ENCODE measurements at places on chromosomes 13 and 19.

GRCh38 chr13:81493144-81493543, 1152.2 kb upstream of the SPRY2 start:
- no peak for DNase-seq

DNA sequence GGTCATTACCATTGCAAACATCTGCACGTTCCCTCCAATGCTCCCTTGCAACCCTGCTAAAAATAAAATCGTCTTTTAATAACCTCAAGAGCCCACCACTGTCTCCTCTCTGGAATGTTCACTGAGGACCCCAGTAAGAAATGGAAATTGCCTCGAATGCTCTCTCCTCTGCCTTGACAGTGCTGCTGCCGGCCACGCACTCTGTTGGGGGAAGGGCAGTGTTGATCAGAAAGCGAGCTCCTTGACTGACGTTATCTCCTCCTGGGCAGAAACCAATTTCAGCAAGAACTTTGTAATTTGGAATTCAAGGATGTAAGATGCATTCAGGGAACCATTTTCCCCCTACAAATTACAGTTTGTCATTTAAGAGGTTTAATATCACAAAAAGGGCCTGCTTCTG, 718.5 kb downstream of the UQCRFS1 start:
- DNase-seq, result no peak

DNA sequence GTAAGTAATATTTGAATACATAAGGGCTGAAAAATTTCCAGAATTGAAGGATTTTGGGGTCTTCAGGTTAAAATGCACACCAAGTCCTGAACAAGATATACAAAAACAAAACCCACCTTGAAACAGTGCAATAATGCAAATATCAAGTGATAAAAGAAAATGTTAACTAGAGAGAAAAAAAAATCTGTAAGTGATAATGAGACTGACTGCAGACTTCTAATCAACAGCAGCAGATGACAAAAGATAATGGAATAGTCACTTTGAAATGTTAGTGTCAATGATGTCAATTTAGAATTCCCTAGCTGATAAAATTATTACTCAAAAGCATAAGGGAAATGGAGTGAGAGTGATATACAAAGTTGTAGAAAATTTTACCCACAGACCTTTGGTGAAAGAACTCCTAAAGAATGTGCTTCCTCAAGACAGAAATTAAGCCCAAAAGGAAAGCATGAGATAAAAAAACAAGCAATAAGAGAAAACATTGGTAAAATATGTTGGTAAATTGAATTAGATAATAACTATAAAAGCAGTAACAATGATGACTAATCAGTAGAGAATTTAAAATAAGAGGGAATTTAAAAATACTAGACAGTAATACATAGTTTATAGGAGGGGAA, 12.4 kb upstream of the DGKH start:
- DNase-seq, result no peak

DNA sequence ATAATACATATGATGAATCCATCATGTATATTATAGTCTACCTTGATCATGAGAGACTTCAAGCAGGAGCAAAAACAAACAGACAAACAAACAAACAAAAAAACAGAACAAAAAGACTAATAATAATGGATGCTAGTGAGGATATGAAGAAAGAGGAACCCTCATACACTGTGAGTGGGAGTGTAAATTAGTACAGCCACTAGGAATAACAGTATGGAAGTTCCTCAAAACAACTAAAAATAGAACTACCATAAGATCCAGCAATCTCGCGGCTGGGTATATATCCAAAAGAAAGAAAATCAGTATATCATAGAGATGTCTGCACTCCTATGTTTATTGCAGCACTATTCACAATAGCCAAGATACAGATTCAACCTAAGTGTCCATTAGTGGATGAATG, 7.0 kb upstream of the DLEU7 start:
- DNase-seq, result no peak

- no peak for DNase-seq
Observed at GRCh38 chr13:114269281-114269770, 12.1 kb upstream of the UPF3A start.

GRCh38 chr13:73075546-73075945, 16.7 kb downstream of the KLF5 start:
- DNase-seq, result no peak

- no peak for DNase-seq
Observed at GRCh38 chr13:42766016-42766415, 15.4 kb upstream of the FAM216B start.

DNA sequence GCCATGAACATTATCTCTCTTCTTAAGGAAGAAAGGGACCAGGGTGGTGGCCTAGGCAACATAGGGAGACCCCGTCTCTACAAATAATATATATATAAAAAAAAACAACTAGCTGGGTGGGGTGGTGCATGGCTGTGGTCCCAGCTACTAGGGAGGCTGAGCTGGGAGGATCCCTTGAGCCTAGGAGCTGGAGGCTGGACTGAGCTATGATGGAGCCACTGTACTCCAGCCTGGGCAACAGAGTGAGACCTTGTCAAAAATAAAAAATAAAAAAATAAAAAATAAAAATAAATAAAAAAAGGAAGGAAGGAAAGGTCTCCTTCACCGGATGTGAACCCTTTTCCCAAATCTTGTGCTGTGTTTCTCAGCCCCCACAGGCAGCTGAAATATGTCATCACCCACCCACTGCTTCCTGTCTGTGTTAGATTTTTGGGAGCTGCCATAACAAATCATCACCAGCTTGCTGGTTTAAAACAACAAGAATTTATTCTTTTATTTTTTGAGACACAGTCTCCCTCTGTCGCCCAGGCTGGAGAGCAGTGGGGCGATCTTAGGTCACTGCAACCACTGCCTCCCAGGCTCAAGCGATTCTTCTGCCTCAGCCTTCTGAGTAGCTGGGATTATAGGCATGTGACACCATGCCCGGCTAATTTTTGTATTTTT, 9.5 kb upstream of the TSPAN16 start:
- no peak for DNase-seq

DNA sequence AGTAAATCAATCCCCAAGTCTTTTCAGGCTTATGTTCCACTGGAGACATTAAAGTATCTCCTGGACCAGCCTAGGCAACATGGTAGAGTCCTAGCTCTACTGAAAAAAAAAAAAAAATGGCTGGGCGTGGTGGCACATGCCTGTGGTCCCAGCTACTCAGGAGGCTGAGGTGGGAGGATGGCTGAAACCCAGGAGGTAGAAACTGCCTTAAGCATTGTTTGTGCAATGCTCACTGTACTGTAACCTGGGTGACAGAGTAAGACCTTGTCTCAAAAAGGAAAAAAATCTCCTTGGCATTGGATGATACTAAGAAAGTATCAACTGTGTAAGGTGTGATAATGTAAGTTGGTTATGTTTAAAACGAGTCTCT, 8.8 kb downstream of the KLK8 start:
- peak; percentile 86 for DNase-seq

- DNase-seq, result no peak
Observed at GRCh38 chr13:73721571-73721970, 412.6 kb downstream of the KLF12 start.

DNA sequence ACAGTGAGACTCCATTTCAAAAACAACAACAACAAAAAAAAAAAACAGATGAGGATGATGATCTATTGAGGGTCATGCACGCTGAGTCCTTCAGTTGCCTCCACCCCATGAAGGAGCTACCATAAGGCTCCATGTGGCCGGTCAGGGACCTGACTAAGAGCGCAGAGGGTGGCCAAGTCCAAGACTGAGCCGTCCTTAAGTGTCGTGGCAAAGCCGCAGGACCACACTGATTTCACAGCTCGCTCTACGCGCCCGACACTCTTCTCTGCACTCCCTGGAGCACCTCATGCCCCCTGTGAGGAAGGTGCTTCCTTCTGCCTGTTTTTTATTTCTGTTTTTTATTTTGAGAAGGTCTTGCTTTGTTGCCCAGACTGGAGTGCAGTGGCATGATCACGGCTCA, 12.3 kb downstream of the TTYH1 start:
- DNase-seq, result no peak

- no peak for DNase-seq
Observed at GRCh38 chr19:28497137-28497536, 715.8 kb downstream of the UQCRFS1 start.

GRCh38 chr13:50783717-50784290, 59.7 kb downstream of the DLEU7 start:
- no peak for DNase-seq

DNA sequence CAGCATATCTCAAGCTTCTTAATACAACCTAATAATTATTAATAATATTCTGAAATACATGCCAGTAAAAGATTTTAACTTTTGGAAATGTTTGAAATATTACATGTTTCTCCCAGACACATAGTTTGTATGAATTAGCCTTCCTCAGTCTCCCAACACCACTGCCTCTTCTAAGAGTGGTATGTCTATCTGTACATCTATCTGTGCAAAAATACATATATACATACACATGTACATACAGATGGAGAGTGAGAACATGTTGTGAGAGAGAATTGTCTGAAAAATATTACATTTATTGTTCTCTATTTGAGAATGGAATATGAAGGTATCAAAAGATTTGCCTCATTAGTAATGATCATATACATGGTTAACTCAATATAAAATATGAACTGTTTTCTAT, 1567.2 kb upstream of the PRR20A start:
- no peak for DNase-seq

GRCh38 chr13:100365680-100366079, 222.9 kb downstream of the GGACT start:
- DNase-seq, result no peak

DNA sequence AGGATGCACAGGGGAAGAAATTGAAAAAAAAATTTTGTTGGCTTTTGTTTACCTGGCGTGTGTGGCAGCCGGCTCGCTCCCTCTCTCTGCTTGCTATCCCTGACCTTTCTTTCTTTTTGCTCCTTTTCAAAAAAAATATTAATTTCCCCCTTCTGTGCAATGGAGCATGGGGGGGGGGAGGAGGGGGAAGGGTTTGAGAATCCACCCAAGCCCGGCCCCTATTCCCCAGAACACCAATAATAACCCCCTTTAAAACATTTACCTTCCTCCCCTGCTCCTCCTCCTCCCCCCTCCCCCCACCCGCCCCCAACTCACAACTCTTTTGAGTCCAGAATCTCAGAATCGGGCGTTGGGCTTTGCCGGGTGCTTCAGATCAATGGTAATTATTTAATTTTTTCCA, 28.4 kb downstream of the NFIX start:
- no peak for DNase-seq

- no peak for DNase-seq
Observed at GRCh38 chr13:40680659-40681323, 14.3 kb upstream of the FOXO1 start.

- DNase-seq, result no peak
Observed at GRCh38 chr13:39864221-39864620, 208.8 kb downstream of the COG6 start.

DNA sequence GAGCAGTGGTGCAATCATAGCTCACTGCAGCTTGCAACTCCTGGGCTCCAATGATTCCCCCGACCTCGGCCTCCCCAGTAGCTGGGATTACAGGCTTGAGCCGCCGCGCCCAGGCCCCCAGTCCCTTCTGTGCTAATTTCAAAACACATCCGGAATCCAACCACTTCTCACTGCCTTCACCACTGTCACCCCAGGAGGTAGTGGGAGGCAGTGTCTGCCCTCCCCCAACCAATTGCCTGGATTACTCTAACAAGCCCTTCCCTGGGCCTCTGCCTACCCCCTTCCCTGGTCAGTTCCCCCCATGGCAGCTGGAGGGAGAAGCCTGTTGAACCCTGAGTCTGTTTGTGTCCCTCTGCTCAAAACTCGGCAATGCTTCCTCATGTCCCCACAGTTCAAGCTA, 2.3 kb downstream of the PRAM1 start:
- no peak for DNase-seq

GRCh38 chr13:26785838-26786630, 25.4 kb upstream of the GPR12 start:
- no peak for DNase-seq

DNA sequence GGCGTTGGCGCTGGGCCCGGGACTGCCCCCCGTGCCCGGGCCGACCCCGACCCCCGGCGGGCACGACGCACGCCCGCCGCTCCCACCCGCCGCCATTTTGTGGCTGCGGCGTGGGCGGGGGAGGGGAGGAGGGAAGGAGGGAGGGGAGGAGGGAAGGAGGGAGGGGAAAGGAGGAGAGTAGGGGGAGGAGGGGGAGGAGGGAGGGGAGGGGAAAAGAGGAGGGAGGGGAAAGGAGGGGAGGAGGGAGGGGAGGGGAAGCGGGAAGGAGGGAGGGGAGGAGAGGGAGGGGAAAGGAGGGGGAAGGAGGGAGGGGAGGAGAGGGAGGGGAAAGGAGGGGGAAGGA, at the start of gene BTBD2:
Gene BTBD2, minus strand, starts transcription at position 107 of the 343 bp plus-strand sequence. Its CDS starts 11 bp downstream, at position 96.
- no peak for DNase-seq

DNA sequence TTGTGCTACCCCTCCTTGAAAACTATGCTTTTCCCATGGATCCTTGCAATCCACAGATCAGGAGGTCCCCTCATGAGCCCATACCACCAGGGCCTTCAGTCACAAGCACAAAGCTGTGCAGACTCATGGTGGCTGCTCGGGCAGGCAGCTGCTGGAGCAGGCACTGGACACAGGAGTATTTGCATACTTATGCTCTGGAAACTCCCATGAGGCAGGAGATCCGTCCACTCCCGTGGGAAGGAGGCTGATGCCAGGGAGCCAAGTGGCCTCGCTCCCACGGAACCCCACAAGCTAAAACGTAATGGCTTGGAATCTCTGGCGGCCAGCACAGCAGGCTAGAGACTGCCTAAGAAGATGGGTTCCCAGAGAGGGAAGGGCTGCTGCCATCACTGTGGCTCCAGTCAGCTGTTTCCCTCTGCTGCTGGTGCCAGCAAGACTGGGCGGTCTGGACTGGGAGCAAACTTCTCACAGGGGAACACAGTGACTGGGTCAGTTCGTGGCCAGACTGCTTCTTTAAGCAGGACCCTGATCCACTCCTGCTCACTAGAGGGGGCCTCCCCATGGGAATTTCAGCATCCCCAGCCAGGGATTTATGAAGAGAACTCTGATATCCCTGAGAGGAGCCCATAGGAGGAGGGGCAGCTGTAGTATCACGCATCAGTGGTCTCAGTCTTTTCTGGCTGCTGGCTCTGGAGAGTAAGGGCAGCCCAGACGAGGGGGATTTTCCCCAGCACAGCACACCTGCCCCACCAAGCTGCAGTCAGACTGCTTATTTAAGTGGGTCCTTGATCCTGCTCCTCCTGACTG, 370.3 kb upstream of the ATXN8OS start:
- no peak for DNase-seq

DNA sequence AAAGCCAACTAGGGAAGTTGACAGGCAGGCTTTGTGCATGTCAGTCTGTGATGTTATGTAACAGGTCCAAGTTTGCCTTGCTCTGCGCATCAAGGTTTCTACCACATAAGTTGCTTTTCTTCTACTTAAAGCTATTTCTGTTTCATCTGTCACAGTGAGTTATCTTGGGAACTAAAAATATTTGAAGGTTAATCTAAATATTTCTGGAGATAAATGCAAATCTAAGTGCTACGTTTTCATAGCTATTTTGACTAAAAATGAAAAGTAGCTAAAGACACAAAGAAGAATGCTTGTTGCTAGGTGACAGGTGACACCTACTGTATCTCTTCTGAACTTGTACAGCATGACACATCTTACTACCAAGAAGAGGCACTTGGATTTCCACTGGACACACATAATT, 135.6 kb downstream of the KLF12 start:
- DNase-seq, result no peak
